ENCODE measurements at places on chromosomes 2 and 18. TPM values are rescaled to one million over a fixed set of nuclear protein-coding genes. Genes with fewer than 3 reads are reported as not detected.

- no peak for DNase-seq
These were observed 551.0 kb upstream of the LRATD1 start for GRCh38 chr2:14081521-14081920.

- no peak for DNase-seq
These were observed 194.9 kb downstream of the CTIF start for GRCh38 chr18:48733643-48734253.

- no peak for DNase-seq
These were observed 14.8 kb downstream of the PIK3C3 start for GRCh38 chr18:41969881-41970280.

GRCh38 chr2:122831649-122832048 lies 1076.2 kb downstream of the TSN start:
- no peak for DNase-seq

DNA sequence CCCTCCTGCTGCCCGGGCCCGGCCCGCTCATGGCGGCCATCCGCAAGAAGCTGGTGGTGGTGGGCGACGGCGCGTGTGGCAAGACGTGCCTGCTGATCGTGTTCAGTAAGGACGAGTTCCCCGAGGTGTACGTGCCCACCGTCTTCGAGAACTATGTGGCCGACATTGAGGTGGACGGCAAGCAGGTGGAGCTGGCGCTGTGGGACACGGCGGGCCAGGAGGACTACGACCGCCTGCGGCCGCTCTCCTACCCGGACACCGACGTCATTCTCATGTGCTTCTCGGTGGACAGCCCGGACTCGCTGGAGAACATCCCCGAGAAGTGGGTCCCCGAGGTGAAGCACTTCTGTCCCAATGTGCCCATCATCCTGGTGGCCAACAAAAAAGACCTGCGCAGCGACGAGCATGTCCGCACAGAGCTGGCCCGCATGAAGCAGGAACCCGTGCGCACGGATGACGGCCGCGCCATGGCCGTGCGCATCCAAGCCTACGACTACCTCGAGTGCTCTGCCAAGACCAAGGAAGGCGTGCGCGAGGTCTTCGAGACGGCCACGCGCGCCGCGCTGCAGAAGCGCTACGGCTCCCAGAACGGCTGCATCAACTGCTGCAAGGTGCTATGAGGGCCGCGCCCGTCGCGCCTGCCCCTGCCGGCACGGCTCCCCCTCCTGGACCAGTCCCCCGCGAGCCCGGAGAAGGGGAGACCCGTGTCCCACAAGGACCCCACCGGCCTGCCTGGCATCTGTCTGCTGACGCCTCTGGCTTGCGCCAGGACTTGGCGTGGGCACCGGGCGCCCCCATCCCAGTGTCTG lies 767 bp downstream of the RHOB start:
- DNase-seq: no peak

- DNase-seq: no peak
These were observed 184.1 kb upstream of the GLI2 start for GRCh38 chr2:120551522-120551921.

- no peak for DNase-seq
These were observed 102.3 kb downstream of the SPTBN1 start for GRCh38 chr2:54558188-54559005.

Gene C2orf15
- 0.95 TPM for total RNA-seq

- no peak for DNase-seq
These were observed 139.0 kb upstream of the TRIB2 start for GRCh38 chr2:12577567-12578253.

DNA sequence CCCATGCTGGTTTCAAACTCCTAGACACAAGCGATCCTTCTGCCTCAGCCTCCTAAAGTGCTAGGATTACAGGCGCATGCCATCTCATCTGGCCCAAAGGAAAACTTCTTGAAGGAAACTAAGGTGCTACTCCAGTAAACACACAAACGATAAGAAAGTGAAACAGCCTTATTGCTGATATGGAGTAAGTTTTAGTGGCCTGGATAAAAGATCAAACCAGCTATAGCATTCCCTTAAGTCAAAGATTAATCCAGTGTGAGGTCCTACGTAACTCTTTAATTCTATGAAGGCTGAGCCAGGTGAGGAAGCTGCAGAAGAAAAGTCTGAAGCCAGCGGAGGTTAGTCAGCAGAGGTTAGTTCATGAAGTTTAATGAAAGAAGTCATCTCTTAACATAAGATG lies 40.8 kb upstream of the POTEE start:
- DNase-seq: no peak

Gene PPP4R1
- 84.8 TPM for total RNA-seq

Gene ANKRD53
- total RNA-seq: 13.7 TPM

- no peak for DNase-seq
These were observed 251.8 kb upstream of the SMIM21 start for GRCh38 chr18:75679331-75679730.

GRCh38 chr18:8816816-8817215 lies 111.5 kb downstream of the MTCL1 start:
- DNase-seq: no peak

- peak; percentile 32 for DNase-seq
These were observed at the start of gene AOX1 for GRCh38 chr2:200585730-200586643. TSS of gene AOX1 (plus strand) at chr2:200586014. CDS start at chr2:200586109, 95 bp downstream.

- no peak for DNase-seq
These were observed 20.6 kb downstream of the KCMF1 start for GRCh38 chr2:84991404-84992160.

DNA sequence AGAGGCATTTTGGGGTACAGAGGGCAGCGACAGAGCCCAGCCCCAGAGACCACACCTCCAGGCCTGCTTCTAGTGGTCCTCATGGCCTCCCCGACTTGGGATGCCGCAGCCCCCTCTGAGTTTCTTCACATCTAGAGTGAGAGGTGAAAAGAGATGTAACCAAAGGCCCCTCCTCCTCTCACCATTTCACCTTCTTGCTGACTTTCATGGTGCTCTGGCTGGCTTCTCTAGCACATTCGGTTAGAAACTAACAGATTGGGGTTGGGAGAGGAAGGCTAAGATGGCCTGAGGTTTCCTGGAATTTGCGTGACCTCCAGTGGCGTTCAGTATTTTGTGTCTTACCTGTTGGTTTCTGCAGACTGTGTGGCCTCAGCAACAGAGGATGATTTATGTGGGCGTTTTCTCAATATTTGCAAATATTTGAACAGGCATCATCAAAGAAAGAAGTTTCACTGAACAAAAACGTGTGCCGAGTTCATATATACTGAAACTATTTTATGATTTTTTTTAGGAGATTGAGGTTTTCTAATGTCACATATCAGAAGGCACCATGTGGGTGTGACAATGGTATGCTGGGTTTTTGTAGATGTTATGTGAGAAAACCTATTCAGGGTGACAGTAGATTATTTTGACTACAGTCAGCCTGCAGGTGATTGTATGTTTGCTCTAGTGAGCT lies 69.9 kb upstream of the BCL2L11 start:
- no peak for DNase-seq

GRCh38 chr2:68223419-68223818 lies 28.9 kb downstream of the PPP3R1 start:
- DNase-seq: no peak

Gene SEMA4F
- 3.5 TPM for total RNA-seq

DNA sequence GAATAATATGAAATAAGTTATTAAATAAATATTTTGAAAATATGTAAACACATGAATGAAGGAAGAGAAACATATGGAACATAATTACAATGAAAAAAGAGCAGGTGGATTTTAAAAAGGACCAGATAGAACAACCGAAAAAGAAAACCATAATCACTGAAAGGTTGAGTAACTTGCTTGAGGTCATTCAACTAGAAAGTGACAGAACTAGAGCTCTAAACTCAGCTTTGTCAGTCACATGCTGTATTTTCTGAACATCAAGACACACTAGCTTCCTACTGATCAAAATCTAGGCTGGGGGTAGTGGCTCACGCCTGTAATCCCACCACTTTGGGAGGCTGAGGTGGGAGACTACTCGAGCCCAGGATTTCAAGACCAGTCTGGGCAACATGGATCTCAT lies 30.0 kb upstream of the ITGAV start:
- no peak for DNase-seq

Gene DPYSL5
- not detected for total RNA-seq

Gene CFC1
- 0.50 TPM for total RNA-seq

DNA sequence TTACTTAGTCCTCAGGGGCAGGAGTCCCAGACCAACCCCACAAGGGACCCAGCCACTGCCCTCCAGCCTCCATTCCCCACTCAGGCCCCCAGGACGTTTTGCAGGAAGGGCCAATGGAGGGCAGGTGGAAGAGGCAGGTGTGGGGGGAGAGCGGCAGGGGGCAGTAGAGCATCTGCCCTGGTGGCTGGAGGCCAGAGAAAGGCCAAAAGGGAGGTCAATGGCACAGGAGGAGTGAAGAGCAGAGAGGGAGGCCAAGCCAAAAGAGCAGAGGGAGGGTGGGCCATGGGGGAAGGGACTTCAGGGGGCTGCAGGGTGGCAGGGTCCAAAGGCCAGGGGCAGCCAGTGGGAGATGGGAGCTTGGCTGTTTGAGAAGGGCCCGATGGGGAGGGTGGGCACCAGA lies 17.3 kb upstream of the GPR55 start:
- DNase-seq: no peak

DNA sequence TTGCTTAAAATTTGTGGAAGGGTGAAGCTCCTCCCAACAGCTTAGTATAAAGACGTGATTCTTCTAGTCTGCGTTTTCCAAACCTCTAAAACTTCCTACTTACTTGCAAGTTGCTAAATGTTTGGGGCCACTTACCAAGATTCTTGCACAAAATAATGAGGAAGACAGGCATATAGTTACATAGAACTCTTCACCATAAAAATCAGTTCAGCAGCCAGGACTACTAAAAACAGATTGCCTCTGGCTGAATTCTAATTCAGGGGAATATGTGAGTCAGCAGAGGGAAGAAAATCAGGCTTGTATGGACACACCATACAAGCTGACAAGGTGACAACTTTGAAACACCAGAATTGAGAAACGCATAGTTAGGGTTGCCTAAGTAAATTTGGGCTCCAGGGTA lies 2.8 kb upstream of the PEX13 start:
- DNase-seq: no peak

DNA sequence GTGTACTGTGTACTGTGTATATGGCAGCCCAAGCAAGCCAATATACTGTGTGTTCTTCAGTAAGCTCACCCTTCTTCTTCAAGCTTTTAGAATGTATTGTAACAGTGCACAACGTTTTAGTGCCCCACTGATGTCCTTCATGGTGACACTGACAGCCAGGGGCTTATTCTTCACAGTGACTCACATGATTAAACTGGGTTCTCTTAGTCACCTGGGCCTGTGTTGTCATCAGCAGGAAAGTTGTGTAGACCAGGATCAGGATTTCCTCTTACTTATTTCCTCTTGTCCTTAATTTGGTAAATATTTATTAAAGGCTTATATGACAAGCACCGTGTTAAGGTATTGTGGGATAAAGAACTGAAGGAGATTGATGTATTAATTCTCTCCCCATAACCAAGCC lies 67.9 kb upstream of the THOC1 start:
- DNase-seq: no peak

- no peak for DNase-seq
These were observed 323.9 kb downstream of the XIRP2 start for GRCh38 chr2:167212014-167212648.

DNA sequence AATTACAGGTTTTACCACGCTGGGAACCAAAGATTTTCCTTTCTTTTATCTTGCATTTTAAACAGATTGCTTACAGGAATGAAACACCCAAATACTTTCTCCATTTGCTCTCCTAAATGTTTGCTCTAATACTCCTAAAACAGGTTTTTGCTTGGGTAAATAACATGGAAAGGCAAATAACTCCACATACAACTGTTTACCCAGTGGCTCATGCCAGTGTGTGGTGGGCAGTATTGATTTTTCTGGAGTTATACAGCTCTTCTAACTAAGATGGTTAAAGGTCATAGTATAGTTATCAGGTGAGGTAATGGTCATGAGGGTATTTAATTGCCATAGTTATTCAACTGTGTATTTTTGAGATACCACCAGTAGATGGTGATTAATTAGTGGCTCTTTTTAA lies 61.2 kb upstream of the RAB27B start:
- DNase-seq: no peak
